ENCODE measurements at places on chromosomes 6 and 20.

GRCh38 chr6:117544716-117545115, 57.6 kb downstream of the GOPC start:
- no peak for DNase-seq

DNA sequence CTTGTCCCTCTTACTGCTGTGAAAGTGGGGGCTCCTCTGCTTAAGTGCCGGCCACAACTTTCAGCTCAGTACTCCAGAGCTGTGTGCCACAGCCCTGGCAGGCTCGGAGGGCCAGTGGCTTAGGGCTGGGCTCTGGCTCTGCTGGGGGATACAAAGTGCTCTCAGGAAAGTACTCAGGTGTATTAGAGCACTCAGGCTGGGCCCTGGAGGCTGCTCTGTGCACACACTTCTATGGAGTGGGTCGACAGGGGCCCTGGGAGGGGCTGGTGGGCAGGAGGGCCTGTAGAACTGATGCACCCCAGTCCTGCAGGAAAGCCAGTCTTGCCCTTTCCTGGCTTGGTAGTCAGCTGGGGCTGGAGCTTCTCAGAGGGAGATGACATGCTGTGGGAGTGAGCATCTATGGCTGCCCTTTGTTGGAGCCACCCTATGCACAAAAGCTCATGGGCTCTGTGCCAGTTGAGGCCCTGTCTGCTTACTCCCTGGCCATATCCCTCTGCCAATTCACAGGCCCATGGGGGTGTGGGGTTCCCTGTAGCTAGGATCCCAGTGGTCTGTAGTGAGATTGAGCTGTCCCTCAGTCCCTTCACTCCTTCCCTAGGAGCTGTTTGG, 22.0 kb downstream of the CENPW start:
- DNase-seq, result no peak

GRCh38 chr6:151807513-151808370, at the start of gene ESR1:
ESR1 (plus strand) TSS chr6:151807682; CDS start chr6:151807913, 231 bp downstream.
- DNase-seq, result no peak

GRCh38 chr20:57656252-57656820, 36.1 kb upstream of the ZBP1 start:
- no peak for DNase-seq

DNA sequence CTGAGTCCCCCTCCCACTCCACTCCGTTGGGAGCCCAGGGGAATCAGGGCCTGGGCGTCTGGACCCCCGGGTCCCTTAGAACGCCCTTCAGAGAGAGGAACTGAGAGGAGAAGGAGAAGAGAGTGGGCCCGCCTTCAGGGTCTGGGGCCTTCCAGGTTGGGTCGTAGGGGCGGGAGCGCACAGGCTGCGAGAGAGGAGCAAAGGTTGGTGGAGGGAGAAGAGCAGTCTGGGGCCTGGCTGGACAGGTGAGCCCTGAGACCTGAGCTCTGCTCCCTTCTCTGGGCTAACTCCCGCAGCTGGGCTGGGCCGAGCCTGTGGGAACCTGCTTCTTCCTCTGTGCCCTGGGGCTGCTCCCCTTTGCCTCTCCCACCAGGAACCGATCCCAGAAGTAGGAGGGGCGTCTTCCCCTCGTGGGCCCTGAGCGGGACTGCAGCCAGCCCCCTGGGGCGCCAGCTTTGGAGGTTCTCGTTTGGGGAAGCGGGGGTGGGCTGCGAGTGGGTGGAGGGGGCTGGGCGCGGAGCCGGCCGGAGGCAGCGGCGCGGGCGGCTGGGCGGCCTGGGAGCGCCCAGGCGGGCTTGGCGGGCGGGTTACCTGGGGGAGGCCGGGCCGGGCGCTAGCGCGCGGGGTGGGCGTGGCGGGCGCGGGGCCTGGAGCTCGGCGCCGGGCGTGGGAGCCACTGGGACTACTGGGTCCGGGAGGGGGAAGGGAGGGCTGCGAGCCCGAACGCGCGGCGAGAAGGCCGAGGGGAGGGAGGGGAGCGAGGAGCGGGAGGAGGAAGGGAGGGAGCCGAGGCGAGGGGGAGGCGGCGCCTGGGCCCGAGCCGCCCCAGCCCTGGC, at the start of gene DDR1:
DDR1 (plus strand) TSS at position 835 of the 836 bp plus-strand sequence. CDS start 4,211 bp downstream, outside the sequence.
- DNase-seq, result peak; percentile 35

GRCh38 chr20:55565096-55565773, 440.1 kb downstream of the CBLN4 start:
- no peak for DNase-seq

DNA sequence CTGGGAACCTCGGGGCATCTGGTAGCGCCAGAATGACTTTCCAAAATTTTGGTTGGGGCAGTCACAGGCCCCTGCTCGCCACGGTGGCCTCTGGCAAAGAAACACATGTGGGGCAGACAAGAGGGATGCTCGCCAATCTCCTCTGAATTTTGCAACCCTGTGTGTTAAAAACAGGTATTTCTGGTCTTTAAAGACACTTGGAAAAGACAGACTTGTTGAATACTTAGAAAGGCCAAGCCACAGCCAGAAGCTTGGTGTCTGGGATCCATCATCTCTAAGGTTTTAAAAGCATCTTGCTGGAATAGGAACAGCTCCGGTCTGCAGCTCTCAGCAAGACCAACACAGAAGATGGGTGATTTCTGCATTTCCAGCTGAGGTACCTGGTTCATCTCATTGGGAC, 31.2 kb downstream of the HLA-E start:
- DNase-seq, result no peak

GRCh38 chr20:39019805-39020325, 57.7 kb downstream of the DHX35 start:
- no peak for DNase-seq

- DNase-seq, result no peak
Observed at GRCh38 chr6:22755605-22756004, 186.2 kb downstream of the HDGFL1 start.

GRCh38 chr20:10225439-10226060, 6.9 kb downstream of the SNAP25 start:
- no peak for DNase-seq

GRCh38 chr6:16816891-16817290, 55.6 kb upstream of the ATXN1 start:
- DNase-seq, result no peak

- no peak for DNase-seq
Observed at GRCh38 chr6:83827050-83827449, 26.1 kb upstream of the RIPPLY2 start.

GRCh38 chr20:48308232-48308781, 519.5 kb downstream of the PREX1 start:
- no peak for DNase-seq

- no peak for DNase-seq
Observed at GRCh38 chr6:73180763-73181619, 44.3 kb downstream of the KHDC1L start.

DNA sequence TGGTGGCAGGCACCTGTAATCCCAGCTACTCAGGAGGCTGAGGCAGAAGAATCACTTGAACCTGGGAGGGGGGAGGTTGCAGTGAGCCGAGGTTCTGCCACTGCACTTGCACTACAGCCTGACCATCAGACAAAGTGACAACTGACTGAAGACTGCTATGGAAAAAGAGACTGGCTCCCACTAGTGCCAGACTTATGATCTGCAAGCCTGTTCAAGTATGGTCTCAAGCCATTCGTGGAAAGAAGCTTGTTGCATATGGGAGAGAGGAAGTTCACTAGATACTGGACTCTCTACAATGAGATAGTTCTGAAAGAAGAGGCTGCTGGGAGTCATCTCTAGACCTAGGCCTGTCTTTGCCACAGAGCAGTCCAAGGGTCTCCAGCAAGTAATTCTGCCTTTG, 26.7 kb downstream of the MDN1 start:
- no peak for DNase-seq

DNA sequence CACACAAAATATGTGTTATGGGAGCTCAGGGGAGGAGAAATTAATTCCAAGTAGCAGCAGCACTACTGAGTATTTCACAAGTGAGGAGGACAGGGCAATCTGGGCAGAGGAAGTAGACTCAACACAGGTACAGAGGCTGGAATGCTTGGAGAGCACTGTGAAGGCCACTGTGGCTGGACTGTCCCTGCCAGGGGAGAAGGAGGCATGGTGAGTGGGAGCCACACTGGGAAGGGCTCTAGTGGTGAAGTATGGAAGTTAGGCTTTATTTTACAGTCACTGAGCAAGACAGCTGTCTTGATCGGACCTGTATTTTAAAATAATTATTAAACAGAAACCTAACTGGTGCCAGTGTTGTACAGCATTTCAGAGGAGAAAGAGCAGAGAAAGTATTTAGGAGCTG, 28.8 kb downstream of the FAM229B start:
- no peak for DNase-seq

- DNase-seq, result no peak
Observed at GRCh38 chr6:138538390-138539031, 39.2 kb upstream of the NHSL1 start.

DNA sequence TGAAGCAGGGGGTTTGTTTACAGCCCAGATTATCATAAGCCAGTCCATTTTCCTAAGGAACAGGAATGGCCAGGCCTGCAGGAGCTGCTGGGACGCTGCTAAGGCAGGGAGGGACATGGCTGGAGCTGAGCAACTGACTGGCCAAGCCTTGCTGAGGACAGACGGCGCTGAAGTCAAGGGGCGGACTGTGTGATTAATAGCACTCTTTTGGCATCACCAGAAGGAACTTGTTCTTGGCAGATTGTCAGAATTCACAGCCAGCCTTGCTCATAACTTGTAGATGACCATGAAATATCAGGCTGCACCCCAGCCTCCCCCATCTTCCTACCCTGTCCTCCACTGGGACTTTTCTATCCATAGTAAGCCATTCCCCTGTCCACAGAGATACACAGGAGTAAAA, 218.8 kb upstream of the RNF24 start:
- DNase-seq, result no peak

- no peak for DNase-seq
Observed at GRCh38 chr20:40251284-40251932, 437.6 kb downstream of the MAFB start.

DNA sequence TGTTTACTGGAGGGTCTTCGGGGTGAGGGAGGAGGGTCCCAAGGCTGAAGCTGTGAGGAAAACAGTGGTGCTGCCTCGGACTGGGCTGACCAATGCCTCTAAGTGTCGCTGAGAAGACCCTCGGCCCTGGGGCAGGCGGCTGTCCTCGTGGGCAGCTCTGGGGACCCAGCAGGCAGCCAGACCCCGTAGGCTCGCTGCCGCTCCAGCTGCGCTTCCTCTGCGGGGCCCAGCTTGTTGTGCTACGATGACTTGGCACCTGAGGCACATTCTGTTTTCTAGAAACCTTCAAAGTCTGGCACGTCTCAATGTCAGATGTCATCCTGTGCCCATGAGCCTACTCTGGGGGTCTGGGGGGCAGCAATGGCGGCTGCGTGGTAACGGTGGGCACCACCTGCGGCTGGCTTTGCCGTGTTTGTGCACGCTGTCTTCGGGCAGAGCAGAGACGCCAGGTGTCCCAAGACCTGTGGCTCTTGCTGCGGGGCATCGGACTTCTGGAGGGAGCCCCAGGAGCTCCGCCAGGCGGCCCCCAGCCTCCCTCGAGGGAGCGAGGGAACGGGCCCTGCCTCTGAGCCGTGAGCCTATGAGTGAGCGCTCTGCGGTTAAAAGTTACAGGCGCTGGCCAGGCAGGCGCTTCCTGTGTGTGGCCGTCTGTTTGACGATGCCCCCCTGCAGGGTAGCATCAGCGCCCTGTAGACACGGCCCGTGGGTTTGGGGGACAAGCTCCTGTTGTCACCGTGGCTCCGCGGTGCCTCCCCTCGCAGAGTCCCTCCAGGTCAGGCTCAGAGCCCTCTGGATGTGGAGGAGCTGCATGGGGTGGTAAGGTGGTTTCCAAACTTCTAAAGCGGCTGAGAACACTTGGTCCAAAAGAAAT, 6.8 kb downstream of the SLC17A9 start:
- DNase-seq, result no peak

DNA sequence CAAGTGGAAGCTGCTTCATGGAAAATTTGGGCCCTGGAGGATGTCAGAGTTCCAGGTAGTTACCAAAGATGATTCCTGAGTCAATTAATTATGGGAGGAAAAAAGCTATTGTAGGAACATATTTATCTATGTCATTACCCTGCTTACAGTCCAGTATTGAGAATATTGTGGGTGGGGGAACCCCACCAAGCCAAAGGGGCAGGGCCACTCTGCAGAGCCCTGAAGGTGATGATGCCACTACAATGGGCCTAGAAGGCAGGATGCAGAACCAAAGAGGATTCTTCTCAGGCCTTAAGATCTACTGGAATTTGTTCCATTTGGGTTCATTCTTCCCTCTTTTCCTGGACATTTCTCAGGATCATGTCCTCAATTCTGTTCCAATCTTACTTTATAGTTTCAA, 375.2 kb upstream of the MARCKS start:
- no peak for DNase-seq

DNA sequence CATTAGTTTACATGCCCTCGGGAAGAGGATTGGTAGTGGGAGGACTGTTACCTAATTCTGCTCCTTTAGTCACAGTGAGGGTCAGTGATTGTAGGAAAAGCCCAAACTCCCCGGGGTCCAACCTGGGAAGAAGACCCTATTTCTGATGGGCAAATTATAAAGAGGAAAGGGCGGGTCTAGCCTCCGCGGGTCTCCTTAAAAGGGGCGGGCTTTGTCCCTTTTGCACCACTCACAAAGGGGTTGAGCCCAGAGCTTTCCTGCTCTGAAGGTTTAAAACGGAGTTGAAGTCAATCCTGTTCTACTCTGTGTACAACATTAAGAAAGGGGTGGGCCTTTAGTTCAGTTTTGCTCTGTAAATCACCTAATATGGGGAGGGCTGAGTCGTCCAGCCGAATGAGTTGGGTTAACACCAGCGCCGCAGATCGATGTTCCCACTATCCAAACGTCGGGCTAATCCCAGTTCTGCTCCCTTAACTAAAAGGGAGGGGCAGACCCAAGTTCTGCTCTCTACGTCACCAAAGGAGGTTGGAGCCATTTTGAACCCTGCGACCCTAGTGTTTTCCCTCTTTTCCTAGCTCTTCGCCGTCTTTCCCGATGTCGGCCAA, 920 bp upstream of the RNF5 start:
- no peak for DNase-seq

- DNase-seq, result no peak
Observed at GRCh38 chr6:129981598-129981997, 36.8 kb upstream of the L3MBTL3 start.

DNA sequence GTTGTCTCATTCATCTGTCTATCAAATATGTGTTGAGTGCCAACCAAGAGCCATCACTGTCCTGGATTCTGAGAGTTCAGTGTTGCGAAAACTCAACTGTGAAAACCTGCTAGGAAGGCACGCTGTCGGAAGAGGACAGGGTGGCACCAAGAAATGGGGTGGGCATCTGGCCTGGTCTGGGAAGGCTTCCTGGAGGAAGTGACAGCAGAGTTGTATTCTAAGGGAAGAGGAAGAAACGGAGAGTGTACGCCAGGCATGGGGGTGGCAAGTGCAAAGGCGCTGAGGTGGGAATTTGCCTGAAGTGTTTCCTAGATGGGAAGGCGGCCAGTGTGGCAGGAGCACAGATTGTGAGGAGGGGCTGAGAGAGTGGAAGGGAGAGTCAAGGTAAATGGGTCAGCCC, 91.2 kb downstream of the ANKRD60 start:
- DNase-seq, result no peak

DNA sequence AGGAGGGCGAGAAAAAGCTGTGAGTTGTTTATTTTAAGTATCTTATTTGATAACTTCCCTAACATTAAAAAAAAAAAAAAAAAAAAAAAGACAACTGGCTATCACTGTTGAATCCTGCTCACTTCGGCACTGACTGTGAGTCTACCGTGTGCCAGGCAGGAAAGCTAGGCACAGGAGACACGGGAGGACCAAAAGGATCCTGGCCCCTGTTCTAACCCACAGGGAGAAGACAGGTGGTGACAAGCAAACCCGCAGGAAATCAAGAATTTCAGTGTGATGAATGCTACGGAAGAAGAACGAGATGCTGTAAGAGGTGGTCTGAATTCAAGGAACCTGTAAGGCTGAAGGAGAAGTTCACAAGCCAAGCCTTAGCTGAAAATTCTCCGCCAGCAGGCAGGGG, 94.7 kb upstream of the NFATC2 start:
- DNase-seq, result no peak

- DNase-seq, result no peak
Observed at GRCh38 chr20:10982692-10983091, 308.9 kb upstream of the JAG1 start.

- DNase-seq, result no peak
Observed at GRCh38 chr20:64006490-64006889, 25.6 kb downstream of the PRPF6 start.
